Spleen (tissue), 13 donors: ENCODE measurements at places on chromosomes 2 and 18. TPM values are rescaled to one million over a fixed set of nuclear protein-coding genes. Genes with fewer than 3 reads are reported as not detected.

The ARHGEF4 gene
- 0.30 TPM for total RNA-seq

GRCh38 chr2:148992448-148992847, 46.1 kb upstream of the LYPD6B start:
- no peak for DNase-seq

The CCBE1 gene
- 0.06 TPM for total RNA-seq

- no peak for DNase-seq
Measured at GRCh38 chr18:4125627-4126230, 329.4 kb downstream of the DLGAP1 start.

DNA sequence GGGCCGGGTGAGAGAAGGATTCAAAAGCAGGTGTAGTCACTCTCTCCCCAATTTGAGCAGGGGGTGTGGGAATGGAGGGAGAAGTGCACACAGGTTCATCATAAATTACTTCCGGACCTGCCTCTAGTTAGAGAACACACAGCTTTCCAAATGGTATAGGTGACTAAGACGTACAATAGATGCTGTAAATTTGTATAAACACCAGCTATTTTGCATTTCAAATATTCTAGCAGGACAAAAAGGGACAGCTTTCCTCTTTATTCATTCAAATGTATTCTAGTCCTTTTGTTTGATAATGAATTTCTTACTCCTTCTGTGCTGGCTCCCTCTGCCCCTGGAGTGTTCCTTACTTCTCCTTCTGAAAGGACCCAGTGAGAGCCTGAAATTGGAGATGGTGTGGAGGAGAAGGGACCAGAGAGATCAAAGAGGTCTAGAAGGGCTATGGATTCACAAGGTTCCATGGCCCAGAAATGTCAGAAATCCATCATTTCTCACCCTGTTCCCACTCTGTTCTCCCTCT, 53.2 kb upstream of the SH3BP4 start:
- DNase-seq, result no peak

DNA sequence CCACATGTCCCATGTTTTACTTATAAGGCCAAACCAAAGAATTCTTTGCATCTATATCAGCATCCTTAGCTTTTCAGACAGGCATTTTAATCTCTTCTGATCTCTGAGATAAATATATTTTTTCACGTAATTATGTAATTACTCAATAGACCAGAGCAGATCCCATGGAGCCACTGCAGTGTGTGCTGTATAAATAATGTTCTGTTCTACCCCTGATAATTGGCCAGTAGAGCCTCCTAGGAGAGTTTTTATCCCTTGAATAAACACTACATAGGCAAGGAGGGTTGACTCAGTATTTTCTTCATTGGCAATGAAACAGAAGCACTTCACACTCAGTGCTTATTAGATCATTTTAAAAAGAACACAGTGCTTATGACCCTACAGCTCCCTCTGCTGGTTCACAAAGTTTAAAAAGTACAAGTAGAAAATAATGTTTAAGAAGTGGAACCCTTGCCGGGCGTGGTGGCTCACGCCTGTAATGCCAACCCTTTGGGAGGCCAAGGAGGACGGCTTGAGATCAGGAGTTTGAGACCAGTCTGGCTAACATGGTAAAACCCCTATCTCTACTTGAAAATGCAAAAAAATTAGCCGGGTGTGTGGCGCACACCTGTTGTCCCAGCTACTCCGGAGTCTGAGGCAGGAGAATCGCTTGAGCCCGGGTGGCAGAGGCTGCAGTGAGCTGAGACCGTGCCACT, 91.9 kb downstream of the PPP1R1C start:
- no peak for DNase-seq

The EHBP1 gene
- total RNA-seq, result 29.8 TPM

The TMEM247 gene
- not detected for total RNA-seq

The GPR75 gene
- total RNA-seq, result 3.0 TPM

The ASXL3 gene
- total RNA-seq, result 3.5 TPM

- no peak for DNase-seq
Measured at GRCh38 chr18:33987206-33987605, 237.5 kb downstream of the NOL4 start.

The YIPF4 gene
- total RNA-seq, result 56.0 TPM

GRCh38 chr2:82690757-82691411, 1768.2 kb downstream of the SUCLG1 start:
- DNase-seq, result no peak

DNA sequence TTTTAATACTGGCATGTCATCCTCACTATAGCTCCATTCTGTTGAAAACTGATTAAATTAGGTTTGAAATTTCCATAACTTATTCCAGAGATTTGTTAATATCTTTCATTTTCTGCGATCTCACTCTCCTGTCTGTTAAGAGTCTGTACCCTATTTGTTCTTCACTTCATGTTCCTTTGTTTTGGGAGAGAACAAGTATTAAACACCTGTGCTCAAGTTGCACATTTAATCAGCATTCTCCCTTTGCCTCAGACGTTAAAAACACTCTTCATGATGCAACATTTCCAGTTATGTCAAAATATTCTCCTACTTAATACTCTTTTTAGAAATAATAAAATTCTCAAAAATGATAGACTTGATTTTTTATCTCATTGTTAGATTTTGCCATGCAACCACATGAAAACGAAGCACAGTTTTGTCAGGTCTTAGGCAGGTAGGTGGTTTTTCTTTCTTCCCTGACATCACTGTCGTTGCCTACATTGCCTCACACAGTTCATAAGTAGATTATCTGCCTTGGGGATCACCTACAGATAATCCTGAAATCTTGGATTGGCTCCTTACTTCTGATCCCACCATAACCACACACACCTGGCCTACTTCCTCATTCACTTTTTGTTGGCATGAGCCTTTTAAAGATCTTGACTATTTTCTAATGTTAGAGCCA, 109.9 kb downstream of the GAREM1 start:
- DNase-seq, result no peak

The ATP6V1C2 gene
- total RNA-seq, result 0.54 TPM

DNA sequence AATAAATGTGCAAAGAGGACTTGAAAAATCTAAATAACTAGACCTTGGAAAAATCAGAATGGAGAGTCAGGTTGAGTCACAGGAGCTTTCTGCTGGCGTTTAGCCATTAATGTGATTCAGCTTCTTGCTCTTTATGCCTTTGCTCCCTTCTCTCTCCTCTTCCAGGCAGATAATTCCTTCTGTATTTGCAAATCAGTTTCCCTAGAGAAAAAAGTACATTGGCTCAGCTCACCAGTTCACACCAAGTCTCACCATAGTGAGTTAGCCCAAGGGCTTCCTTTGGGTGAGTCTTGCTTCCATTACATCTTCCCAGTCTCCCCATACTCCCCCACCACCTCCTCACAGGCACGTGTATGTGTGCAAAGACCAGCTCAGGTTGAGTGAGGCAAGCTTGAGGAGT, 73.6 kb downstream of the CYBRD1 start:
- DNase-seq, result no peak

The BUB1 gene
- total RNA-seq, result 12.6 TPM

- DNase-seq, result no peak
Measured at GRCh38 chr2:16105669-16106281, 165.4 kb downstream of the MYCN start.

DNA sequence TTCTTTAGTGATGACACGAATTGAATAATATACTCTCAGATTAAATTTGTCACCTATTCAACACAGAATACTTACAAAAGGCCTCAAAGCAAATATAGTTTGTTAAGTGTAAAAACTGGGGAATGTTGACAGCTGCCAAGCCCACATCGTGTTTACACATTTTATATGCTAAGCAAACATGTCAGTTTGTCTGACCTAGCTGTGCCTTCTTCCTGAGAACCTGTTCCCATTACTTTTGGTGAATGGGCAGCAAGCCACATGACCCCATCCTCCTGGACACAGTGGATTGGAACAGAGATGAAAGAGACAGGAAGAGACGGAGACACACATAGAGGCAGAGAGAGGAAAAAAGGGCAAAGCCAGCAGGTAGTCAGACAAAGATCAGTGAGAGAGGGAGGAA, 22.9 kb upstream of the CUL3 start:
- DNase-seq, result no peak

- DNase-seq, result no peak
Measured at GRCh38 chr2:235564066-235564465, 70.2 kb downstream of the AGAP1 start.

DNA sequence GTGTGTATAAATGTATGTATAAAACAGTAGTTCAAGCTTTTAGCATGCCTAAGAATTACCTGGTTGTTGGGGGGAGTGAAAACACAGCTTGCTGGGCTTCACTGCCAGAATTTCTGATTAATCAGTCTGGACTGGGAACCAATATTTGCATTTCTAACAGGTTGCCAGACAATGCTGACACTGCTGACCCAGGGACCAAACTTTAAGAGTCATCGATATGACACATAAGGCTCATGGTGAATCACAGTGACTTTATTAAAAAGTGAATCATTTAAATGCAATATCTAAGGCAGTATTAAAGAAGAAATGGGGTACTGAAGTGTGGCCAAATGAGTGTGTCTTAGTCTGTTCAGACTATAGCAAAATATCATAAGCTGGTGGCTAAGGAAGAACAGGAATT, 195.9 kb upstream of the DTNA start:
- DNase-seq, result no peak

GRCh38 chr18:45920367-45920766, 46.8 kb downstream of the EPG5 start:
- peak; percentile 83 for DNase-seq

GRCh38 chr2:99615247-99615771, 125.5 kb upstream of the REV1 start:
- no peak for DNase-seq

DNA sequence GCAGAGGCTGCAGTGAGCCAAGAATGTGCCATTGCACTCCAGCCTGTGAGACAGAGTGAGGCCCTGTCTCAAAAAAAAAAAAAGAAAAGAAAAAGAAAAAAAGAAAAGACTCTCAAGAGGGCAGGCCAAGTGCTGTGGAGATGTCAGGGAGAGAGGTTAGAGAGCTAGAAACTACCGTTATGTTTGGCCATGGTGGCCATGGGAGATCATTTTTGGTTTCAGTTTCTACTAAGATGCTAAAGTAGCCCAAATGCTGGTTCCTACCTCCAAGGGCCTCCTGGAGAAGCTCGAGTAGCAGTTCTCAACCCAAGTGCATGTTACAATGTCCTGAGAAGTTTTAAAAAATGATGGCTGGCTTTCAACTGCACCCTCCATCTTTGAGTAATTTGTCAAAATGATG, 47.4 kb upstream of the TCF4 start:
- DNase-seq, result no peak

GRCh38 chr2:52970642-52971041, 797.0 kb upstream of the CHAC2 start:
- DNase-seq, result no peak

DNA sequence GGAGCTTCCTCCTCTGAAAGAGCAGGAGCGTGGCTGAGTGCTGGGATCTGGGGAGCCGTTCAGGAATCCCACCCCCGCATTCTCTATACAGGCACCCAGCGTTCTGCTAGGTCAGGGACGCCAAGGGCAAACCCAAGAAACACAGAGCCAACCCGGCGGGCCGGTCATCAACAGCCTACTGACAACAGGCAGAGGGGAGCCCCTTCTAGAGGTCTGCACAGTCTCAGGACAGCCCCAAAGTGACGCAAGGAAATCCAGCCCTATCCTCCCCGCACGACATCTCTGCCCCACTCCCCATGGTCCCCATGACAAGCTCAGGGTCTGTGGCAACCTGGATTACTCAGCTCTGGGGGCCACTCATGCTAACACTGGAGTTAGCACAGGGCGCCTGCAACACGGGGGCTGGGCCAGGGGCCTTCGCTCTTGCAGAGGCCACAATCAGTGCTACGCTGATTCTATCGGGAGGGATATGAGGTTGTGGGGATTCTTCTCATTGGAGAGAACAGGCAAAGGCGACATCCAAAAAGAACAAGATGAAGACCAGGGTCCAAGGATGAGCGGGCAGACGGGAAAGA, 81.6 kb downstream of the PXDN start:
- DNase-seq, result no peak

DNA sequence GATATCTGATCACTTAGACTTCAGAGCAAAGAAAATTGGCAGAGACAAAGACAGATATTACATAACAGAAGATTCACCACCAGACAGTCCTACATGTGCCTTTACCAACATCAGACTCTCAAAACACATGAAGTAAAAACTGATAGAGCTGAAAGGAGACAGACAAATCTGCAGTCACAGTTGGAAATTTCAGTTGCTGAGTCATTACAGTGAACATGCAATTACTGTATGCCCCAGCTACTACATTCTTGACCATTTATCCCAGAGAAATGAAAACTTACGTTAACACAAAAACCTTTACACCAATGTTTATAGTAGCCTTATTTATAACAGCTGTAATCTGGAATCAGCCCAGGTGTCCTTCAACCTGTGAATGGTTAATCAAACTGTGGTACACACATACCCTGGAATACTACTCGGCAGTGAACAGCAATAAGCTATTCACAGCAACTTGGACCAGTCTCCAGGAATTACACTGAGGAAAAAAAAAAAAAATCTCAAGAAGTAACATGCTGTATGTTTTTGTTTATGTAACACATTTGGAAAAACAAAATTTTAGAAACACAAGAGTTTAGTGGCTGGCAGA, 7.5 kb upstream of the SCLY start:
- no peak for DNase-seq

The CMPK2 gene
- 12.2 TPM for total RNA-seq

GRCh38 chr2:121049131-121049530, 235.9 kb downstream of the TFCP2L1 start:
- DNase-seq, result no peak

DNA sequence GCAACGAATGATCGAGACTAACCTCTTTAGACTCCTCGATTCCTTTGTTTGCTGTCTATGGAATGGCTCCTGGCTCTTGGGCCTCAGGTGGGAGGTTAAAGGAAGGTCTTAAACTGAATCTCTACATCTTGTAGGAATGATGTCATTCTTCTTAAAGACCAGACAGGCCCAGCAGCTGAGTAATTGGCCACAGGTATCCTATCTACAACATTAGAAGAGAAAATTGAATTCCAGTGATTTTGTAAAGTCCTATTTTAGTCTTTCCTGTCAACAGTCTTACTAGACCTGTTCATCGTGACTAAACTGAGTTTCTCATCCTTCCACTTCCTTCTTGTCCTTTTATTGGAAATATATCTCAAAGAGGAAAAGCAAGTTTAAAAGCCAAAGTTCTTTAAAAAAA, 274.8 kb downstream of the ALPK2 start:
- no peak for DNase-seq

- DNase-seq, result no peak
Measured at GRCh38 chr18:5419030-5419429, 123.5 kb upstream of the ZBTB14 start.

The ANKRD29 gene
- total RNA-seq, result 5.0 TPM

DNA sequence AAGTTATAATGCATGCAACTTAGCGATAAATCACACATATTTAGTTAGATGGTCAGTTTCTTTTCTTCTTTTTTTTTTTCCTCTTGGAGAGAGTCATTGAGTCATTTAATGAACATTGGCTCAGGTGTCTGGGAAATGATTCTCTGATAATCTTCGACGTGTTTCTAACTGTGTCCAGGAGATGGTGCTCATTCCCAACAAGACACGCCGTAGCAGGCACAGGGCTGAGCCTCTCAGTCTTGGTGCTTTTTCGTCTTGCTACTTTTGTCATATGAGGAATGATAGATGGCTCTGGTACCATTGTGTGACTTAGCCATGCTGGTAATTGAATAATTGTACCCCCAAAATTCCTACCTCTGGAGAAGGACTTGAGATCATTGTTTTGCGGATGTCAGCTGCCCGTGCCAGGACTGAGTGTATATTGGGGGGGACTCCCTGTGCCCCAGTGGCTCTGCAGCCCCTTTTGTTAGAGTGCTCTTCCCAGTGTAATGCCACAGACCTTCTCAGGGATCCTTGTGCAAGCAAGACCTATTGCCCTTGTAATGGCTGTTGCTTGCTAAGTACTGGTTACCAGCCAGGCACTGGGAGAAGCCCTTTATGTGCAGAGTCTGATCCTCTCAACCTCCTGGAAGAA, 107.6 kb upstream of the CYRIA start:
- no peak for DNase-seq
